Aorta (tissue), 5 donors: ENCODE measurements at places on chromosomes 6 and 20. TPM values are rescaled to one million over a fixed set of nuclear protein-coding genes. Genes with fewer than 3 reads are reported as not detected.

GTF3C6 gene
- total RNA-seq: 43.0 TPM

PI16 gene
- total RNA-seq: 383 TPM

KCNK16 gene
- not detected for total RNA-seq

PCED1A gene
- 28.4 TPM for total RNA-seq

ENPP3 gene
- 1.7 TPM for total RNA-seq

GRCh38 chr6:34237722-34238584 lies 1.3 kb downstream of the HMGA1 start:
- DNase-seq: no peak

GRCh38 chr20:63351811-63352591 lies 9.1 kb downstream of the CHRNA4 start:
- no peak for DNase-seq

DNA sequence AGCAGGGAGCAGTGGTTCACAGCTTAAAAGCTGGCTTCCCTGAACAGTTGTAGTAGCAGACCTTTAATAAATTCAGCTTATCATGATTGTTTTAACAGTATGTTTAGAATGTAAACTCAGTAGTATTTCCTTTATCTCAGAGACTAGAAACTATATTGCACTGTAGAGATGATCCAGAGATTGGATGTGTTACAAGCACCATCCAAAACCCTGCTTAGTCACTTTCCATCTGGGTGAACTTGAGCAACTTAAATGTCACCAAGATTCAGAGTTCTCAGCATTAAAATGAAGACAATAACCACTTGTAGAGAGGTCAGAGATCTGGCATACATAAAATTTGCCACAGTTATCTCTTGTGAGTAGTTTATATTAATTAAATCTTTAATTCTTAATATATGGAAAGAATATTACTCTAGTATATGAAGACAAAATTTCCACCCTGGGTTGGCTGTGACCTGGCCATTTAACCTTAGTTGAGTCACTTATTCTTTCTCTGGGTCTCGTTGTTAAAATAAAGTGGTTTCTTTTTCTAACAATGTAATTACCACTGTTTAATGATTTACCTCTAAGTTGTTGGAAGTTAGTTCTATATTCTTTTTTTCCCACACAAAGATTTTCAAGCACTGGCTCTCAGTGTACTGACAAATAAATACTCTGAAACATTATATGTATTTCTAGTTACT lies 239.2 kb upstream of the FKBP1C start:
- DNase-seq: no peak

DNA sequence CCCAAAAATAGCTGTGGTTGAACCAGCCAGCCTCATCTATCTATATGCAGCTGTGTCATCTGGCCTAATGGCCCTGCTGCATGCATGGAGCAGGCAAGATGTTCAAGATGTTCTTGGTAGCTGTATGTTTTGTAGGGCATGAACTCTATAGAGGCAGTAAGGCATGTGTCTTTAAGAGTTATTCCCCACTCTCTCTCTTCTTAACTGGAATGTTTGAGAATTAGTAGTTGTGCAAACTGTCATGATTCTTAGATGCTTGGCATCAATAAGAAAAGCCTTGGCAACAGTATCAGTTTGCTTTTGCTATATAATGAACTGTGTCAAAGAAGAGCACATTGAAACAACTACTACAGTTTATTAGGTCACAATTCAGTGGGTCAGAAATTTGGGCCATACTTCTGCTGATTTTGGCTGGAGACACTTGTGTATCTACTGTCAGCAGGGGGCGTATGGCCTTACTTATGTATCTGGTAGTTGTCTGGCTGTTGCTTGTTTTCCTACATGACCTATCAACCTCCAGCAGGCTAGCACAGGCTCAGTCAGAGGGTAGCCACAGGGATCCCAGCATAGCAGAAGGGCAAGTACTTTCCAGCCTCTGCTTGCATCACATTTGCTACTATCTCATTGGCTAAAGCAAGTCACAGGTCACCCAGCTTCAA lies 56.1 kb upstream of the LAMP5 start:
- no peak for DNase-seq

GRCh38 chr6:52666071-52666470 lies 4.8 kb upstream of the TMEM14A start:
- DNase-seq: no peak
